ENCODE measurements at places on chromosomes 16 and 17. TPM values are rescaled to one million over a fixed set of nuclear protein-coding genes. Genes with fewer than 3 reads are reported as not detected.

DNA sequence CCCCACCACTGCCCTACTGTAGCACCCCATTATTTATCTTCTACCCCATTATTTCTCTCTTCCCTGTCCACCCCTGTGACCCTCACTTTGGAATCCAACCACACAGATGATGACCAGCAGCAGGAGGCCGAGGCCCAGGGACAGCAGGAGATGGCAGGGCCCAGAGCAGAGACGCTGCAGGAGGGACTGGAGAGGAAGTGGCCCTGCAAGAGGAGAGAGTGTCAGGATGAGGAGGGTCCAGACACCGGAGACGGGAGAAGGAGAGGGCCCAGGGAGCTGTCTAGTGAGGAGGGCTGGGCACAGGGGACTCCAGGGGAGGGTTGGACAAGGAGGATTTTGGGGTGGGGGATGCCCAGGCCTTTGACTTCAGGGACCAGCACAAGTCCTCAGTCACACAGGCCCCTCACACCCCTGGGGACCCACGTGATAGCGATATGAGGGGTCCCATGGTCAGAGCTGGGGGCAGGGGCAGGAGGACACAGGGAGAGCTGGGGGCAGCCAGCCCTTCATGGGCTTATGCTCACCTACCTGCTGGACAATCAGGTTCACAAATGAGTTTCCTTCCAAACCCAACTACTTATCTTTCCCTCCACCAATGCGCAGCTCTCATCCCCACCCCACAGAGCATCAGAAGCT is 2.0 kb downstream of the CLEC10A start:
- no peak for DNase-seq
- H3K4me1 ChIP-seq = no peaks in the 10 kb centered on the region
- no peak overlapping the region for H3K27ac ChIP-seq
- H3K27me3 ChIP-seq = no peaks in the 10 kb centered on the region
- no peaks in the 10 kb centered on the region for H3K36me3 ChIP-seq
- H3K4me3 ChIP-seq = no peak overlapping the region

GRCh38 chr16:85081038-85081437 is 31.2 kb downstream of the CIBAR2 start:
- H3K27me3 ChIP-seq = no peaks in the 10 kb centered on the region
- DNase-seq = no peak
- H3K36me3 ChIP-seq = peaks cover 13% of the 10 kb centered on the region
- no peaks in the 10 kb centered on the region for H3K4me1 ChIP-seq

GRCh38 chr16:19757762-19758595 is 39.9 kb downstream of the IQCK start:
- DNase-seq = peak; percentile 14
- no peaks in the 10 kb centered on the region for H3K27me3 ChIP-seq

The ADAD2 gene
- not detected for total RNA-seq

The RNF222 gene
- total RNA-seq = not detected

The SLC2A4 gene
- under 0.01 TPM for total RNA-seq

The DNAI2 gene
- total RNA-seq = not detected

The SLC16A6 gene
- 1.5 TPM for total RNA-seq

Measured in fibroblast of lung (primary cell).